ENCODE measurements at places on chromosomes 12 and 14.

- no peak for DNase-seq
Measured at GRCh38 chr14:86782092-86782580, 1210.8 kb downstream of the GALC start.

- no peak for DNase-seq
Measured at GRCh38 chr12:114762490-114763110, 78.6 kb upstream of the TBX3 start.

DNA sequence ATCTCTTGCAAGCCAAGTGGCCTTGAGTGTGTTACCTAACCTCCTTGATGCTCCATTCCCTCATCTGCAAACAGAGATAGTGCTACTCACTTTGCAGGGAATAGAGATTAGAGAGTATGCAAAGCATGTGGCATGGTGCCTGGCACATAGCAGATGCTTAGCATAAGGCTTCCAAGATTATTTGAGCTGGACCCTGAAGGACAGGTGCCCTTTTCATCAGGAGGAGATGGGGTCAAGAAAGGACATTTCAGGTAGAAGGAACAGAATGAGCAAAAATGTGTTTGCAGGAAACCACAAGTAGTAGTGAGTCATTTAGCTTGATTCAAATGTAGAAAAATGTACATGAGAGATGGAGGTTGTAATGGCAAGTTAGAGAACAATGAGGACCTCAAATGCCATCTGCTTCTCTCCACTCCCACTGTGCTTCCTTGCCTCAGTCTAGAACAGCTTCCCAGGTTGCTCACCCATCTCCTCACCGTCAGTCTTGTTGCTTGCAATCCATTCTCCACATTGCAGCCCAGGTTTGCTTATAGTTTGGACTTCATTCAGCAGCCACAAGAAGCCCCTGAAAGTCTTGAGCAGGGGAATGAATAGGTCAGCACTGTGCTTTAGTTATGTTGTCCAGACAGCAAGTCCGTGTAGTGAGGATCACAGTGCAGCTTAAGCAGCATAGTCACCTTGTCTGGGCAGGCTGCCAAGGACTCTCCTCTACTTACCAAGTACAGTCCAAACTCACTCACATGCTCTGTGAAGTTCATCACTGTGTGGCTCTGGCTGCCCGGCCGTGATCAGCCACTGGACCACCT is 536.3 kb upstream of the CCDC196 start:
- DNase-seq, result peak; percentile 8

DNA sequence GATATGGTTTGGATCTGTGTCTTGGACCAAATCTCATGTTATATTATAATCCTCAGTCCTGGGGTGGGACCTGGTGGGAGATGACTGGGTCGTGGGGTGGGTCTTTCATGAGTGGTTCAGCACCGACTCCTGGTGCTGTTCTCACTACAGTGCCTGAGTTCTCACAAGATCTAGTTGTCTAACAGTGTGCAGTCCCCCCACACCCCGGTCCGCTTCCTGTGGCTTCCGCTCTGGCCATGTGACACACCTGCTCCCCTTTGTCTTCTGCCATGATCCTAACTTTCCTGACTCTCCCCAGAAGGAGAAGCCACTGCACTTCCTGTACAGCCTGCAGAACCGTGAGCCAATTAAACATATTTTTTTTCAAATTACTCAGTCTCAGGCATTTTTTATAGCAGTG is 1262.2 kb downstream of the TMEM121 start:
- DNase-seq, result no peak

DNA sequence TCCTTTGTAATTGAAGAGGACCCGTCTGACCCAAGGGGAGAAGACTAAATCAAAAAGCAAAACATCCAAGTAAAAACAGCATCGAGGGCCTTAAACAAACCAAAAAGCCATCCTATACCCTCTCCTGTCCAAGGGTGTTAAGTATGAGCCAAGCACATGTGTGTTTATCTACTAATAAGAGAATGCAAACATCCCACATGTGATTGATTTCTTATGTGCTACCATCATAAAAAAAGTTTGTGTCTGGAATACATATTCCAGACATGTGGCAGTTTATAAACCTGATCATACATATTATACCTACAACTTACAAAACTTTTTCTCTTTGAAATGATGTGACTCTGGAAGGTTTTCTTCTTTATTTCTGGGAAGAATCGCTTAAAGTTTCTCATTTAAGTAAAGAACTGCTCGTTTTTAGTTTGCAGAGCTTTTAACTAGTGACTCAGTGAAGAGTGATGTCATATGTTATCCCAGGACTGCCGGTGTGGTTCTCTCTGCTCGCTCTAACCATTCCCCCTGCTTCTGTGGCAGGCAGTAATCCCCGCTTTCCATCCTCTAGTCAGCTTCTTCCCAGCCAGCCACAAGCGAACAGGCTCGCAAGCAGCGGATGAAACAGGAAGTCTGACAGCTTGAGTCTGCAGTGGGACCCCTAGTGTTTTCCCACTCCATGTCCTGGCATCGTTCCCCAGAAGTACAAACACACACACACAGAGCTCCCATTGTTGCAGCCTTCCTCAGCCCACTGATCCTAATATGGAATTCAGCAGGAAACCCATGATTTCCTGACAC is 431 bp upstream of the RHOJ start:
- DNase-seq, result peak; percentile 95

Data from EL (cell line).